D341Med (cell line): ENCODE measurements at places on chromosomes 2 and 18.
A peak's percentile ranks its signal among the peaks of the same experiment; 100 is the strongest.

DNA sequence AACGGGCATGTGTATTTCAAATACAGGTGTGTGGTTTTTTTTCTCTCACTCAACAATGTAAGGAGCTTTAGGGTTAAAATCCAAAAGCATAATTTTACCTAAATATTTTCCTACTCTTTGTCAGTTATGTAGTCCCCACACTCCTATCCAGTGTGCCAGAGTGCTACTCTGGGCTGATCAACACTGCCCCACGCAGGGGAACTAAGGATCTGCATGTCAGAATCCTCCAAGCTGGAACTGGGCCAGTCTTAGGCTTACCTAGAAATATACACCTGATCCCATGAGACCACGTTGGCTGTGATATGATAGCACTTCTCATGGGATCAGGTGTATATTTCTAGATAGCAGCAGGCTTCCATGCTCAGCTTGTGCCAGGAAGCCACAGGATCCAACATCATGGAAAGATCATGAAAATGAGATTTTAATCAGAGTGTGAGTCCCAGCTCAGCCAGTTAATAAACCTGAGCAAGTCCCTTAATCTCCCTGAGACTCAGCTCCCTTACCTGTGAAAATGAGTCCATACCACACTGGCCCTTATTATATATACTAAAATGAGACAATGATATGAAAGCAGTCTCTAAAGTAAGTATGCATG lies 29.7 kb downstream of the CCDC141 start:
- peak; percentile 77 for DNase-seq

DNA sequence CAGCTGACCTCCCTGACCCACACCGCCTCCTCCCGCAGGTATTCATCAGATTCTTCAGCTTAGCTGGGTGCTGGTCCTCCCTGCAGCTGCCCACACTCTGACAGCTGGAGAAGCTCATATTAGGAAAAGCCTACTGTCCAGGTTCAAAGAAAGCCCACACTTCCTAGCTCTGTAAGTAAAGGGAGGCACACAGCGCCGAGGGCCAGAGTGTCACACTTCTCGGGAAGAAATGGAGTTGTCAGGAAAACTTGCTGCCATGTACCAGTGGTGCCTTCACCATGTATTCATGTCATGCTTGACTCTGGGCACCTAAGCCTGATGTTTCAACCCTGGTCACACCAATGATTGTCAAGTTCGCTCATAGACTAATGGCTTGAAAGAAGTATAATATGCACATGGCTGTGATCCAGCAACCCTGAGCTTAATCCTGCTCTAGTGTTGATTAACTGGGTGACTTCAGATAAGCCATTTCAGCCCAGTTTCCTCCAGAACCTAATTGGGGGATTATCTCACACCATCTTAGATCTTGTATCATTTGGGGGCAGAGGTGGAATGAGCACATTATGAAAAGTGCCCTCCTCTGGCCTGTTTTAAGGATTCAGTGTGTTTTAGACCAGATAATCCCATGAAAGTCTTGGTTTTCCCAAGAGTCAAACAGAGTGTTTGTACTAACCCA lies 180.3 kb upstream of the PARD3B start:
- DNase-seq: peak; percentile 50

- DNase-seq: no peak
Measured at GRCh38 chr2:60834270-60834717, 47.1 kb upstream of the REL start.

- DNase-seq: no peak
Measured at GRCh38 chr2:226560325-226560724, 239.3 kb downstream of the IRS1 start.

DNA sequence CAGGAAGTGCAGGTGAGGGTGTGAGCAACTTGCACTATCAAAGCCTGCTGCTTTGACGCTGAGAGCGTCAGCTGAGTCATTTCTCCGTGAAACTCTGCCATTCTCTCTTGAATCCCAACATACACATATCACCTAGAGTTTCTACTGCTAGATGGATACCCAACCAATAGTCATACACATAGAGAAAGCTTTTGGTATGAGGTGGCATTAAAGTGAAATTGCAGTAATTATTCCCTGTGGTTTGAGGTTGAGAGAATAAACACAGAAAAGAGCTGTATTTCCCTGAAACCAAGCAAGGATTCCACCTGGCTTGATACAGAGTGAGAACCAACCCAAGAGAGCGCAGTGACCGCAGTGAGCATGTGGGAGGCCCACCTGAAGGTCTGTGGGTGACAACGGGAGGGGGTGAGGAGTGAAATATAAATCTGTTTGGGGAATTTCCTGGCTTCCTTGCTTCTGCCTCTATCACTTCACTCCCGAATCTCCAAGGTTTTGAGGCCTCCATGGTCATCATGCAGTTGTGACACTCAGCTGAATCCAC lies 28.8 kb upstream of the TMEM18 start:
- no peak for DNase-seq

DNA sequence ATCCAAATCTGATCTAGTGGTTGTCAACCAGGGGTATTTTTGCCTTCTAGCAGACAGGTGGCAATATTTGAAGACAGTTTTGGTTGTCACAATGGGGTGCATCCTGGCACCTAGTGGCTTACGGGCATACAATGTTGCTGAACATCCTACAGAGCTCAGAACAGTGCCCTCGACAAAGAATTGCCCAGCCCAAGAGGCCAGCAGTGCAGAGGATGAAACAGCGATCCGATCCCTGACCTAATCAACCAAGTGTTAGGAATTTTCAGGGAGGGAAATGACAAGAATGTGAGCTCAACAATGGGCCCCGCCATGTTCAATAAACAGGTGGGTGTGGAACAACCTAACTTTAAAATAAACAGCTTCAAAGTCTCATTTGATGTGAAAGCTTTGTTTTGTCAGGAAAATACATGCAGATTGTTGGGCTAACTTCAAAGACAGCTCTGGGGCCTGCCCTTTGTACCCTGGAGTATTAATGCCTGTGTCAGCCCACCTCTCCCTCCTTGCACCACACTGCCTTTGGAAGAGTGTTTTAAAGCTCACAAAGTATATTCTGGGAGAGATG lies 22.5 kb upstream of the SCYGR5 start:
- DNase-seq: no peak

DNA sequence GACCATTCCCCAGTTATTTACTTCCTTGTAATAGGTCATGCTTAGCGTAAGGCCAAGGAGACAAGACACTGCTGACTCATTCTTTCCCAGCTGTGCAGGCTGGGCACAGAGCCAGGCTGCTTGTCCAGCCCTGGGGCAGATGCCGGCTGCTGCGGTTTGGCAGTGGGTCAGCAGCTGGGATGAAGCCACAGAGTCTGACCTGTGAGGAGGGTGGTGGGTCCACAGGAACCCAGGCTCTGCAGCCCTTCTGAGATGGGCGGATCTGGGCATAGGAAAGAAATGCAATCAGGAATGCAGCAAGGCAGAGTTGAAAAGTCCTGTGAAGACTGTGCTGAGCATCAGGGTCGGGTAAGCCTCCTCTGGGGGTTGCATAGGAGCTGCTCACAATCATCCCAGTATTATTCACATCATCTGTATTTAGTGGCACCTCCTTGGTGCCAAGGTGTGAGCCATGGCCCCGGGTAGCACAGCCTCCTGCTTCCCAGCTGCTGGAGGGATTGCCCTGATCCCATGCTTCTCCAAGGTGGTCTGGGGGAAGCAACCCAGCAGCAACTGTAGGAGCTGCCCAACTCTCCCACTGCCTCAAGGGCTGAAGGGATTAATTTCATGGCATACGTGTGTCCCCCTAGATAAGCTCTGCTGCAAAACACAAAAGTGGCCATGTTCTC lies 139.0 kb downstream of the DDX1 start:
- no peak for DNase-seq

DNA sequence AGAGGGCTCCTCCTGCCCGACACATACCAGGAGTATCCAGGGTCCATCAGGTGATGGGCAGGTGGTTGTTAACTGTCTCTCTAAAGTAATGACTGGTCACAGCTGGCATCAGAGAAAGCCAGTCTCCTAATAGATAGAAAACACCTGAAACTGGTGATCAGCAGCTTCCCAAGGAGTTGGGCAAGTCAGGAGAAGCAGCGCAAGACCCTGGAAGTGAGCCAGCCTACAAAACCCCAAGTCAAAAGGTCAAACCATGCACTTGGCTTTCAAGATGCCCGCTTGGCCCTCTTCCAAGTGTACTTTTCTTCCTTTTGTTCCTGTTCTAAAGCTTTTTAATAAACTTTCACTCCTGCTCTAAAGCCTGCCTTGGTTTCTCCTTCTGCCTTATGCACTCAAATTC lies 815.2 kb downstream of the DCDC2C start:
- no peak for DNase-seq

GRCh38 chr2:232887171-232887850 lies 17.2 kb downstream of the SNORC start:
- no peak for DNase-seq

DNA sequence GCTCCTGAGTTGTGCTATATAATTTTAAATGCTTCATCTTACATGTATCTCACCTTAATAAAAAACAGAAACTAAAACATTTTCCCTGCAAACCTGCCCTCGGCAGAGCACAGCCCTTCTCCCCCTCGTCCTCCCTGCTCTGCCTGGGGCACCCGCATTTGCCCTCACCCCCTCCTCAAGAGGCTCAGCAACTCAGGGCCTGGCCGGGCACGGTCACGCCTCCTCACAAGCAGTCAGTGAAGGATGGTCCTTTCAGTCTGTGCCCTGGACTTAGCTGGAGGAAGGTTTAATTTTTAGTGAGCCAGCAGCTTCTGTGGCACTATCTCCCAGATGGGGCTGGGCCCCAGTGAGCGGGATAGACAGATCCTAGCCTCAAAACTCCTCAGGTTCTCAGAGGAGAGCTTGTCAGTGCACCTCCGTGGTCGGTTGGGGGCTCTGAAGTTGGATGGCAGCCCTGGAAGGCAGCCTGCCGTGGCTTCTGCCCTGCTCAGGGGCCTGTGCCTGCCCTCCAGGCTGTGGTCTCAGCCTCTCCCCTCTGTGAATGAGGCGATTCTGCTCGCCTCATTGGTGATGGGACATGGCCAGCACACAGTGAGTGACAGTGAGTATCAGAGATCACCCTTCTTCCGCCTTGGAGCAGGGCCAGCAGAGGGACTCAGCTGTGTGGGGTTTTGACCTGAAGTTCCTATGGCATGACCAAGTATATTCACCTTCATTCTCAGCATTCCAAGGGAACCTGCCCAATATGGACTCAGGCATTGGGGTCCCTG lies 56.3 kb upstream of the AFF3 start:
- DNase-seq: no peak

- DNase-seq: no peak
Measured at GRCh38 chr2:144914622-144915318, 394.9 kb upstream of the ZEB2 start.

DNA sequence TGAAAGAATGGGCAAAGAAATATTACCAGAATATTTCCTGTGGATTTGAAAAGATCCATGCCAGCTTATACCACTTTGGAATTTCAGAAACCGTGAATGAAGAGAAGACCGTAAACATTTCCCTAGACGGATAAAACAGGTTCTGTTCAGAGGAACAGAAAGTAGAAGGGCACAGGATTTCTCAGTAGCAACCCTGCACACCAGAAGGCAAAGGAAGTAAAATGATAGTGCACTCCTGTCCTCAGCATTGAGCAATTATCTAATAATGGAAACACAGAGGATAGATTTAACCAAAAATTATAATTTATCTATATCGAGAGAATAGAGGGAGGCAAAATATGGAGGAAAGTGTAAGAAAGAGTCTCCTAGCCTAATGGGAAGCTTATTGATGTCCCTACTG lies 87.0 kb upstream of the ITGA6 start:
- no peak for DNase-seq

DNA sequence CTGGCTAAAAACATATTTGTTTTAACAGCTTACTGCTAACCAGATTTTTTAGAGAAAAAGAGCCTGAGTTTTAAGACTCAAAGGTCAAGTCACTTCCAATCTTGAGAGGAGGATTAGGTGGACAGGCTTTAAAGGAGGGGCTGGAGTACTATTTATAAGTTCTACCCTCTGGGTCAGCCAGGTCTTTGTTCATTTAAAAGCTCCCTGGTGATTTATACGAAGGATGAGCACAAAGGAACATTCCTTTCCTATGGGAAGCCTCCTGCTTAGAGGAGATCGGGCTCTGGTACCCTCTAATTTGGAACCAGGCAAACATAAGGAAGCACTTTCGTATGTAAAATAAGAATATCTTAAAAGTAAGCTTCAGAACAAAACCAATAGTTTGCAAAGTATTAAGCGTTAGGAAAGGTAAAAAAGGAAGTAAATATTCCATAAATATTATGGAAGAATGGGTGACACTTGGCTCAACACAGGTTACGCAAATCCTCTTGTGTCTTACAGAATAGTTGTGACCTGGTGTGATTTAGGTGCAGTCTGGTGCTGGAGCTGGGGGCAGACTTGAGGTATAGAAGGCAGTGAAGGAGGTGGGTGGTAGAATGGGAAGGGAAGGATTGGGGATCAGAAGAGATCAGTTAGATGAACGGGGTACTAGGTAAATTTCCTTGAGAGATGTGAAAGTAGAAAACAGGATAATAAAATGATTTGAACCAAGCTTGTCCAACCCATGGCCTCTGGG lies 35.6 kb downstream of the PDE6D start:
- DNase-seq: no peak

DNA sequence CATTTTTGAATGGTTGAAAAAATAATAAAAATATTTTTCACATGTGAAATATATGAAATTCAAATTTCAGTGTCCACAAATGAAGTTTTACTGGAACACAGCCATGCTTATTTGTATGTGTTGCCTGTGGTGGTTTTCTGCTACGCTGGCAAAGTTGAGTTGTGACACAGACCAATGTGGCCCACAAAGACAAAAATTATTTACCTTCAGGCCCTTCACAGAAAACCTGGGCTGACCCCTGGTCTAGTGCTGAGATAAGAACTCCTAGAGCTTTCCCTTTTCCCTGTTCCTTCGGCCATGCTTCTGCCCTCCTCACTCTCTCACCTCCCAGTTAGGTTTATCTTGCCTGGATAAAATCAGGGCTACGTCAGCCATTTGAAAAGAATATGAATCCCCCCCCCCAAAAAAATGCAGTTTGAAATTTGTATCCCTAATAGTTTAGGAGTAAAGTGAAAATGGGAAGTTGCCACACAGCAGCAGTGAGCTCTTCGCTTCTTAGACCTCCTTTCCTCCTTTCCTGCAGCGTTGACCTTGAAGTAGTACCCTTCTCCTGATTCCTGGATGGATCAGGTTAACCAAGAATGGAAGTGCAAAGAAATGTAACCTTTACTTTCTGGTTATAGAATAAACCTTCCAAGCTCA lies 91.0 kb downstream of the LIMS1 start:
- no peak for DNase-seq

DNA sequence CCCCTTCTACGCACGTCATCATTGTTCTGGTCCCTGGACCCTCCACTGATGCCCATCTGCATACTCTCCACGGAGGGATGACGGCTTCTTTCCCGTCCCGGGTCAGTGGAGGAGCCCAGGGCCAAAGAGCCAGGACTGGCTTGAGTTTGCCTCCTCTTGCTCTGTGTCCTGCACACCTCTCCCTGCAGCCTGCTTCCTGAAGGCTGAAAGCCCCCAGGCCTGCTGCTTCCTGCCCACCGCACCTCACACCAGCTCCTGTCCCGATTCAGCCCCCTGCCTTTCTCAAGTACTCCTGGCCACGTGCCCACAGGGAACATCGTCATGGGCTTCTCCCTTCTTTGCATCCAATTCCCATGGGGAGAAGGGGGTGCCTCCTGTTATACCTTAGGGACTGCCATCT lies 7.1 kb downstream of the ADCY3 start:
- no peak for DNase-seq

GRCh38 chr18:35464831-35465279 lies 32.9 kb downstream of the INO80C start:
- no peak for DNase-seq

GRCh38 chr18:67362906-67363305 lies 153.6 kb downstream of the DSEL start:
- no peak for DNase-seq
